ENCODE measurements at places on chromosomes 6 and 20. TPM values are rescaled to one million over a fixed set of nuclear protein-coding genes. Genes with fewer than 3 reads are reported as not detected.

DNA sequence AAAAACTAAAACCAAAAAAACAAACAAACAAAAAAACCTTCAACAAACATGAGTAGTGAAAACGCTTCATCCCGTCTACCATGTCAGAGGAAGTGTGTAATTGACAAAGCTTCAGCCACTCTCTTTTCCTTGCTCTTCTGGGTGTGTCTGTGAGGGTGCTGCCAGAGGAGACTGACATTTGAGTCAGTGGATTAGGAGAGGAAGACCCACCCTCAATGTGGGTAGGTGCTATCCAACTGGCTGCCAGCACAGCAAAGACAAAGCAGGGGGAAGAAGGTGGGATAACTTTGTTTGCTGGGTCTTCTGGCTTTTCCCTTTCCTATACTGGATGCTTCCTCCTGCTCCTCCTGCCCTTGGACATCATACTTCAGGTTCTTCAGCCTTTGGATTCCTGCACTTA is 145.6 kb downstream of the TASP1 start:
- DNase-seq, result no peak

DNA sequence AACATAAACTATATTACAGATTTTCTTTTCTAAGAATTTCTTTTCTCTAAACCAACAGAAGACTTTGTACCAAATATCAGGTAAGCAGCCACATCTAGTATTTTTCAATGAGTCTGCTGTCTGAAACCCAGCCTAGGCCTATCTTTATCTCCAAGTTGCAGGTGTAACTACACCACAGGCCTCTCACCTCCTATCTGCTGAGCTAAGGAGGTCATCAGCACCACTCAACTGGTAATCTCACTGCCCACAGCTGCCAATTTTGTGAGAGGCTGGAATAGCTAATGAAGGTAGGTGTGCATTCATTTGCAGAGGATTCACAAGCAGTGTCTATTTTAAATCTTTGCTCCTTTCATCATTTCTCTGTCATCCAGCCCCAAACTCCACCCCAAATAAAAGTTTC is 584.8 kb downstream of the HDGFL1 start:
- no peak for DNase-seq

DNA sequence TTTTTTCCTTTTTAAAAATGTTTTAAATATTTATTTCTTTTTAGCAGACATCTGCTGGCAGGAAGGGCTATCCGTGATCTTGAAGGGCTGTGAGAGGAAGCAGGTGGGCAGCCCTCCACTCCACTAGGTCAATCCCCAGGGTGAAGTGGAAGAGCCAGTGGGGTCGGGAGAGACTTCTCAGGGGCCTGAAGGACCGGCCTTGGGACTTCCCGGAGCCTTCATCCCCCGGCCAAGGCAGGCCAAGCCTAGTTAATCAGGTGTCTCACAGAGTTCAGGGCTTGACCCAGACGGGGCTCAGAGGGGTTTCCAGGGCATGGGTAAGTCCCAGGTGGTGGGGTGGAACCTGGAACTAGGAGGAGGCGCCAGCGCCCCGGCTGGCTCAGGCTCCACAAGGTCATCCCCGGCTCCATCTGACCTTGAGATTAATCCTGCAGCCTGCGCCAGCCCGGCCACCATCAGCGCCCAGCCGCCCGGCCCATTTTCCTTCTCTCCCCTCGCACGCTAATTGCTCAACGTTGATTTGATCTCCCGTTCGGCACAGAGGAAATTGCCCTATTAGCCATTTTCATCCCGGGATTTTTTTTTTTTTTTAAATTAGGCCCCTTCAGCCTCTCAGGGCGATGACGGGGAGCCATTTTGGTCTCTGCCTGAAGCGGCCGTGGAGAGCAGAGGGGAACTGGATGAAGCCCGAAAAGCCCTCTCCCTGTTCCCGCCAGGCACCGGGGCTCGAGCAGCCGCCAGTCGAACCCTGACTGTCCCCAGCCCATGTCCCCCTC is 44.4 kb downstream of the MDFI start:
- no peak for DNase-seq

Gene PAK5
- 0.34 TPM for polyA plus RNA-seq

All from left lung (tissue), 14 donors.